NCI-H774 (cell line): ENCODE measurements at places on chromosomes 1 and 21.

- DNase-seq, result peak; percentile 4
Observed at GRCh38 chr1:17494114-17494729, 45.3 kb upstream of the ARHGEF10L start.

- no peak for DNase-seq
Observed at GRCh38 chr21:41604583-41605041, 96.7 kb upstream of the TMPRSS2 start.

GRCh38 chr1:103561643-103562395, 9.6 kb upstream of the AMY2B start:
- no peak for DNase-seq

GRCh38 chr21:35819134-35819533, 241.2 kb downstream of the SETD4 start:
- DNase-seq, result no peak

- no peak for DNase-seq
Observed at GRCh38 chr1:206557636-206558473, 50.5 kb downstream of the RASSF5 start.

- no peak for DNase-seq
Observed at GRCh38 chr1:183870351-183871077, 65.6 kb downstream of the RGL1 start.

DNA sequence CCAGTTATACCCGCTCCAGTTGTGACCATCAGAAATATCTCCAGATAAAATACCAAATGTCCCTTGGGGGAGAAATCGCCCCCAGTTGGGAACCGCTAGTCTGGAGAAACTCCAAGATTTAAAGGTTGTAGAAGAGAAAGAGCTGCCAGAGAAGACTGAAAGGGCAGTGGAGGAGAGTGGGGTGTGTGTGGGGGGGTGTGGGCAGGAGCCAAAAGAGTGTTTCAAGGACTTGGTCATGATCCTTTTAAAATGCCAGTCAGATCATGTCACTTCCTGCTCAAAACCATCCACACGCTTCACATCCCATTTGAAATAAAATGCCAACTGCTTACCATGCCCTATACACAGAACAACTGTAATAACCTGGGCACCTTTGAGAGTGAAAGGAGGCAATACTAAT, 3.4 kb upstream of the HEYL start:
- no peak for DNase-seq

- no peak for DNase-seq
Observed at GRCh38 chr21:44534688-44535087, 5.3 kb downstream of the KRTAP10-1 start.

DNA sequence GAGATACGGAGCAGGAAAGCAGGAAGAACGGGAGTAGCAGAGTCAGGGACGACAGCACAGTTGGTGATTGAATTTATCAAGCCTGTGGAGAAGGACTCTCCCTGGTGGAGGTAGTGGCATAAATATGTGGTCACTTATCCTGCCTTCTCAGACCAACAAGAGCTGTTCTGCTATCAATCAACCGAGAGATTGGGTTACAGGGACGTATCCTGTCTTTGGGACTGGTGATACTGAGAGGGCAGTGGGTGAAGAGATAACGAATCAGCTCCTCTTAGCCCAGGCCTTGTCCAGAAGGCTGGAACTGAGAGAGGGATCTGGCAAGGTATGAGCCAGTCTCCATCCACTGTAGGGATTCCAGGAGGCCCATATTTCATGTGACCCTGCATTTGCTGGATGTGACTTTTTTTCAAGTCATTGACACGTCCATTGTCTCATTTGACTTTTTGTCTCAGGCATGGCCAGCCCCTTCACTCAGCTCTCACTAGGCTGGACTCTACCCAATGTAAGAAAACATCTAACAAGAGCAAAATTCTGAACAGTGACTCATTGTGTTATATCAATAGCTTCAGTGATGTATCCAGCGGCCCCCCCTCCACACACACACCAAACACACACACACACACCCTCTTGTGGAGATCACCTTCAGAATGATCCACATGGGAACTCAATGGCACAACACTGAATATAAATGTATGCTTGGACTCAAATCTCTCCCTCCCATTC, 11.3 kb downstream of the C1orf116 start:
- no peak for DNase-seq

DNA sequence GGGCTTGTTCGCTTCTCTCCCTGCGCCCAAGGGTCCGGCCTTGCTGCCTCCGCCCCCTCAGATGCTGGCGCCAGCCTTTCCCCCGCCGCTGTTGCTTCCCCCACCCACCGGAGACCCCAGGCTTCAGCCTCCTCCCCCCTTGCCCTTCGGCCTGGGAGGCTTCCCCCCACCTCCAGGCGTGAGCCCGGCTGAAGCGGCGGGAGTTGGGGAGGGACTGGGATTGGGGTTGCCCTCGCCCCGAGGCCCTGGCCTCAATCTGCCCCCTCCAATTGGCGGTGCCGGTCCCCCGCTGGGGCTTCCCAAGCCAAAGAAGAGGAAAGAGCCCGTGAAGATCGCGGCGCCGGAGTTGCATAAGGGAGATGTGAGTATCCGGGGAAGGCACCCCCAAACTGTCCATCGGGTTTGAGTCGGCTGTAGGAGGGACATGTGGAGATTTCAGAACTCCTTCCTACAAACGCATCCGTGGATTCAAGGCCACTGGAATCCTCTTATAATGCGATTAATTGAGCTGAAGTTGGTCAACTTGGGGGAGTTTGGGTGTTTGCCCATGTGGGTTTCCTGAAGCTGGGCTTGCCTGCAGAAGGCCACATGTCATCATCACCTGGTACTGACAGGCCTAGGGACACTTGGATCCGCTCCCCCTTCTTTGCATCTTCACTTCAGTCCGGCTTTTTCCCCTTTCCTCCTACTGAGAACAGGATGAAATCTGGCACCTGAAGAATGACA, 707 bp downstream of the PRCC start:
- DNase-seq, result no peak

- no peak for DNase-seq
Observed at GRCh38 chr21:44836666-44837471, 19.0 kb upstream of the SUMO3 start.

DNA sequence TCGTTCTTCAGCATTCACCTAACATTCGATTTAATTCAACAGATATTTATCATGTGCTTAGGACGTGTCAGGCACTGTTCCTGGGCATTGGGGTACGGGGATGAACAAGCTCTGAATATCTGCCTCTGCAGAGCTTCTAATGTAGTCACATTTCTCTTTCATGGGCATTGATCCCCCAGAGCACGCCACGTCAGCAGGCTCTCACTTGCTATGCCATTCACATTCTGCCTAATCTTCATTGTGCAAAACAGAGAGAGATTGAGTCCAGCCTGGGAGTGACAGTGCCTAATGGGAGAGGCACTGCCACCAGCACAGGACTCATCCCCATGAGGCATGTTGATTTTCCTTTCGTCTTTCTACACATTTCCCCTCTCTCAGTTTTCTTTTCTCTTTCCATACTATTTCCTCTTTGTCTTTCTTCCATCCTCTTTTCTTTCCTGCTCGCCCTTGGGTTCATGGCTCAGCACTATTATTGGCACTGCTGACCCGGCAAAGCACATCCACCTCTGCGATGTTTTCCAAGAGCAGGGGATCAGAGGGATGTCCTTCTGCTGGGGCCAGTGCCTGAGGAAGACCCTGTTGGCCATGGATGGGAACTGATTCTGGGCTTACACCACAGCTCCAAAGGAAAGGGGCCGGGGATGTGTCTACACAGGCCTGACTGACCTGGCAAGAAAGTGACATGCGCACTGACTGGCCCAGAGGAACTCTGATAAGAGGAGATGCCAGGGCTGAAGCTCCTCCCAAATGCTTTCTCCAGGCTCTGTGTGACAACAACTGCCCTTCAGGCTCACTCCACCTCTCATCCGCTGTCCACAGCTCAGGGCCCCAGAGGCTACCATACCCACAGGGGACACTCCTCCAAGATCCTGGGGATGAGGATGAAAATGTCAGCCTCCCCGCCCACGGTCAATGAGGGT, 195.9 kb downstream of the TOMM20 start:
- DNase-seq, result no peak

DNA sequence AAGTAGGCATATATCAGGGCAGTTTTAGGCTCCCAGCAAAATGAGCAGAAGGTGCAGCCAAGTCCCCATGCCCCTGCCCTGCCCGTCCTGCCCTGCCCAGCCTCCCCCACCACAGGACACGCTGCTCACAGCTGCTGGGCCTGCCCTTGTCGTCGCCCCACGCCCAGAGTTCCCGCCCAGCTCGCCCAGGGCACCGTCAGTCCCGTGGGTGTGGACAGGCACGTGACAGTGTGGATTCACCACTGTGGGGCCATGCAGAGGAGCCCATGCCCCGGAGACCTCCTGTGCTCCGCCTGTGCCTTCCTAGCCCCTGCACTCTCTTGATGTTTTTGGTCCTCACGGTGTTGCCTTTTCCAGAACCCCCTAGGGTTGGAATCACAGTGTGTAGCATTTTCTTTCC, 7.0 kb downstream of the FAAP20 start:
- no peak for DNase-seq

GRCh38 chr1:54230507-54231339, 30.8 kb downstream of the MRPL37 start:
- no peak for DNase-seq

- DNase-seq, result no peak
Observed at GRCh38 chr1:67094191-67094590, 40.2 kb upstream of the SLC35D1 start.

- DNase-seq, result no peak
Observed at GRCh38 chr1:101365186-101365585, 128.4 kb downstream of the S1PR1 start.

- no peak for DNase-seq
Observed at GRCh38 chr1:84083307-84083706, 60.8 kb upstream of the PRKACB start.

DNA sequence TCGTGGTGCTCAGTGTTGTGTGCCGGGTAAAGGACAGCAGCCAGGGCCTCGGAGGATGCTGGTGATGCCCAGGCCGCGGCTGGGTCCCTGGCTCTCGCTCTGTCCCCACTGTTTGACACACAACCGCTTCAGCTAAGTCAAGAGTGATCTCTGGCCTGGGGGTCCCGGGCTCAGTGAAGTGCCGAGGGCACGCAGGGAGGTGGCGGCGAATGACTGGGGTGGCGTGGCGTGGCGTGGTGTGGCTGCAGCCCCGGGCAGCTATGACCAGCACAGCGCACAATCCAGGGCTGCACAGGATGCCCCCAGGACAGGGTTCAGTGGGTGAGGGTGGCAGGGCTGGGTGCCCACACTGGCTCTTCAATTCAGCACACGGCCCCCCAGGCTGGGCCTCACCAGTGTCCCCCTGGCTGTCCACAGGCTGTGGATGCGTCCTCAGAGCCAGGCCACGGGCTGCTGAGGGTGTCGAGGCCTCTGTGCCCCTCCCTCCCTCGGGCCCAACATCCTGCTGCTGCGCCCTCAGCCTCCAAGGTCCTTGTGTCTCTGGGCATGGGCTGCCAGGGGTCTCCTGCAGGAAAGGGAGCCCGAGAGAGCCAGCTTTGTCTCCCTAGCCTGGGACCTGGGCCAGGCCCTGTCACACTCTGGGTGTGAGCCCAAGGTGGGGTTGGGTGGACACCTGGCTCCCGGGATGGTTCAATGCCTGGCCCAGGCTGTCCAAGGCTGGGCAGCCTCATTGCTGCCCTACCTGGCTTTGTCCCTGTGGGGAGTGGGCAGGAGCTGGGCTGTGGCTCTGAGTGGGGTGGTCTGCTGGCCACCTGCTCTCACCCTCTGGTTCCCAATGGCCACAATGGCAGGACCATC, 12.0 kb upstream of the SKI start:
- DNase-seq, result no peak

DNA sequence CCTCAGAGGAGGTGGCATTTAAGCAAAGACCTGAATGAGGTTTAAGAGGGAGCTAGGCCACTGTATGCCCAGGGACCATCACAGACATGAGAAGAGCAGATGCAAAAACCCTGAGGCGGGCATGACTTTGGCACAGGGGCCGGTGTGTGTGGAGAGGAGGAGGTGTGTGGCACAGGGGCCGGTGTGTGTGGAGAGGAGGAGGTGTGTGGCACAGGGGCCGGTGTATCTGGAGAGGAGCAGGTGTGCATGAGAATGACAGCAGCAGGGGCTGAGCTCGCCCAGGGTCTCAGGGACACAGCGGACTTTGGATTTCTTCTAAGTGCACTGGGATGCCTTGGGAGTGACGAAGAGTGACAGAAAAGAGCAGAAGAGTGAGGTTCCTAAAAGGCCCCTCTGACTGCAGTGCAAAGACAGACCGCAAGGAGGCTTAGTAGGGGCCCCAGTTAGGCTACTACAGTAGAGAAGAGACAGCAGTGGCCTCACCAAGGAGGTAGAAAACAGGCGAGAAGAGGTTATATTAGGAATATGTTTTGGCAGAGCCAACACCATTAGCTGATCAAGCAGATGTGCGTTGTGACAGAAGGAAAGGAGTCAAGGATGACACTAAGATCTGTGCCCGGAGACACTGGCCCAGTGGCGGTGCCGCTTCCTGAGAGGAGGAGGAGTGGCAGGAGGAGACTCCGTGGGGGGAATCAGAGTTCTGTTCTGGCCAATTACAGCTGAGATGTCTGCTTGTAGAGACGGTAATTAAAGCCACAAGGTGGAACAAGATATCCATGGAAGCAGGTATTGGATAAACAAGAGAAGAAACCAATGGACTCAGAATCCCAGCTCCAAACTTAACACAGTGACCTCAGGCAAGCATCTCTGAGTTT, 18.4 kb downstream of the ZBTB17 start:
- no peak for DNase-seq

DNA sequence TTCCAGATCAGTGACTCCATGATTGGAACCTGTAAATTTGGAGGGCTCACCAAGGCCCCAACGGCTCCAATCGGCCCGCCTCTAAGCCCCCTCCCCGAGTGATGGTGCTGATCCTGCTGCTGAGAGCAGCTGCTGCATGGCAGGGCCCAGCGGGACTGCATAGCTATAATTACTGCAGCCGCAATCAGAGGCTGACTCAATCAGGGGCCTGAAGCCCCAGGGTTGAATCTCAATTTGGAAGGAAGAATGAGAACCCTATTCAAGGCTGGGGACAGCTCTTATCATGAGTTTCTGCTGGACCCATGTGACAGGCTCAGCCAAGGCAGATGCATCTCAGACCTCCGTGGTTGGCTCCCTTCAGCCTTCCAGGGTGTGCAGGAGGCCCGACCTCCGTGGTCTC, 42.8 kb upstream of the MAGOH start:
- DNase-seq, result no peak

DNA sequence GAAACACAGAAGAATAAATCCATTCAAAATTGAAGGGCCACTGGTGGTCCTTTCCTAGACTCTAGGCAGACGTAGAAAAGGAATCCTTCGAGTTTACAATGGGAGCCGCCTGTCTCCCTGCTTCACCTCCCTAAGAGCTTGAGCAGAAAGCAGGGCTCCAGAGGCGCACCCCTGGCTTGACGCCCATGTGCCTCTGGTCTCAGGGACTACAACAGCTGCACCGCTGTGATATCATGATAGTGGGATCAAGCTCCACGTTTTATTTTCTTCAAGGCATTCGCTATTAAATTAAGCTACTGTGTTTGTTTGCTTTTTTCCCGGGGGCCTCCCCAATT, 403 bp upstream of the C1orf122 start:
- no peak for DNase-seq

DNA sequence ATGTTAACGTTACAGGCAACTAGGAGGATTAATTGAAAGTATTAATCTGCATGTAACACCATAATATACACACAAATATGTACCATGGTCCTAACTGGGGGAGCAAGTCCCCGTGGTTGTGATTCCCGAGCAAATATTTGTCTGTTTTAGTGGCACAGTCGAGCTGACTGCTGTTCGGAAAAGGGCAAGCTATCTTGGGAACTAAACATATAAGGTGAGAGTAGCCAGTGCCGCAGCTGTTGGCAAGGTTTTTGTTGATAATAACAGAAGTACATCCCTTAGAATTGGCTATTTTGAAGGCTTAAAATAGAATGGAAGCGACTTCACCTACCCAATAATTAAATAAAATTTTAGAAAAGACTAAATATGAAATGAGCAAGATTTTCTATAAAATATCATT, 45.5 kb downstream of the UCHL5 start:
- no peak for DNase-seq

- DNase-seq, result no peak
Observed at GRCh38 chr1:18816808-18817207, 42.7 kb downstream of the TAS1R2 start.
